ENCODE measurements at places on chromosomes 13 and 19. TPM values are rescaled to one million over a fixed set of nuclear protein-coding genes. Genes with fewer than 3 reads are reported as not detected.

ELAVL3 gene
- total RNA-seq = 1.2 TPM

AMH gene
- 2.6 TPM for total RNA-seq

- DNase-seq = peak; percentile 37
Measured at GRCh38 chr19:14148751-14149410, 12.5 kb upstream of the ASF1B start.

- no peak for DNase-seq
Measured at GRCh38 chr13:44272692-44273091, 100.9 kb upstream of the SERP2 start.

NMRK2 gene
- total RNA-seq = 57.3 TPM

- DNase-seq = no peak
Measured at GRCh38 chr19:38920602-38921419, 8.8 kb upstream of the CCER2 start.

FUT2 gene
- total RNA-seq = 5.6 TPM

GRCh38 chr13:73851104-73851503 is 283.1 kb downstream of the KLF12 start:
- DNase-seq = no peak

GNA15 gene
- not detected for total RNA-seq

DNA sequence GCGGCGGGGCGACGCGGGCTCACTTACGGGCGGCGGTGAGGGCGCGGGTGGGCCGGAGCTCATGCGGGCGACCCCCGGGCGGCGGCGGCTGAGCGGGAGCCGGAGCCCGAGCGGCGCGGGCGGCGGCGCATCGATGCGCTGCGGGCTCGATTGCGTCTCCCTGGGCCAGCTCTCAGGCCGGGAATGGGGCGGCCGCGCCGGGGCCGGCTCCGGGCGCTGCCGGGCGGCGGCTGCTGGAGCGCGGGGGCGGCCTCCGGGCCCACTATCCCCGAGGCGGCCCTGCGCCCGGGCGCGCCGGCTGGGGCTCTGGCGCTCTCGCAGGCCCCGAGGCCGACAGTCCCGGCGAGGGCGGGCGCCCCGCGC is 1.4 kb upstream of the TSHZ3 start:
- DNase-seq = peak; percentile 70

GRCh38 chr13:60753641-60754040 is 356.6 kb downstream of the TDRD3 start:
- no peak for DNase-seq

ZNF121 gene
- 252 TPM for total RNA-seq

GRCh38 chr13:112346899-112347229 is 29.3 kb upstream of the SPACA7 start:
- peak; percentile 51 for DNase-seq

- peak; percentile 14 for DNase-seq
Measured at GRCh38 chr19:36497001-36497400, 7.6 kb upstream of the ZNF566 start.

TPTE2 gene
- total RNA-seq = not detected

MCF2L gene
- 22.9 TPM for total RNA-seq

DNA sequence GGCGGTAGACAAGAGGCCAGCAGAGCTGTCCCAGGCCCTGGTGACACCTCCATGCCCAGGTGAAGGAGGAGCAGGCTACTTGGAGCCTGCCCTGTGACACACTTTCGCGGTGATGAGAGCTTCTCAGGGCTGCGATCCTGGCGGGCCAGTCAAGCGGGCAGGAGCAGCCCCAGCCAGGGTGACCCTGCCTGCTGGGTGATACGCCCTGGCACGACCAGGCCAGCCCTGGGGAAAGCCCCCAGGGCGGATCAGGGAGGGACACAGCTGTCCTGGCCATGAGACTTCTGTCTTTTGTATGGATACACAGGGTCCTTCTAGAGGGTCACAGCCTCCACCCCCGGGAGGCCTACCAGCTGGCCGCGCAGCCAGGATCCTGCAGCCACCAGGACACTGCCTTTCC is 13.1 kb downstream of the DNM2 start:
- DNase-seq = no peak

- DNase-seq = no peak
Measured at GRCh38 chr13:28475916-28476725, 18.8 kb downstream of the FLT1 start.

DNA sequence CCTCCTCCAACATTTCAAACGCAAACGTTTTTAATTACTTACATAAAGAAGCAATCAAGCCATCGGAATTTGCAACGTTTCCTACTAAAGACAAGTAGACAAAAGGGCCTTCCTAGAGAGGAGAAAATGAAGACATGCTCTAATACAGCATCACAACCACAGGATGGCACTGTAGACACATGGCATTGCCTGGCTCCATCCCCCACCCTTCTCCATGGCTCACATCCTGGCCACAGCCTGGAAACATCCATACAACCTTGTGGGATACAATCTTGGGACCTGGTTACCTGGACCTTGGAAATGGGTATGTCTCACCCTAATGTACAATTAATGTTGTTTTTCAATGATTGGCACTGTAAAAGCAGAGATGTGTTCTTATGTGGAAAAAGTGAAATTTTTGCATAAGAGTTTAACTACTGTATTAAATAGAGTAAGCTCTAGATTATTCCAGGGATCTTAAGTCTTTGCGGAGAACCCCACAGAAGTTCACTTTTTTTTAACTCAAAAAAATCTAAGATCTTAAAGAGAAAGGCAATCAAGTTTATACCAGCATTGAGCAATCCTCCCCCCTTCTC is 21.5 kb downstream of the EBPL start:
- DNase-seq = peak; percentile 80

HCST gene
- not detected for total RNA-seq

GRCh38 chr19:17794731-17795494 is at the start of gene B3GNT3:
Gene B3GNT3, plus strand, starts transcription at chr19:17795138. Its CDS starts 12,670 bp downstream, at chr19:17807808.
- peak; percentile 89 for DNase-seq

- no peak for DNase-seq
Measured at GRCh38 chr19:6103217-6103644, 7.1 kb downstream of the RFX2 start.

DNA sequence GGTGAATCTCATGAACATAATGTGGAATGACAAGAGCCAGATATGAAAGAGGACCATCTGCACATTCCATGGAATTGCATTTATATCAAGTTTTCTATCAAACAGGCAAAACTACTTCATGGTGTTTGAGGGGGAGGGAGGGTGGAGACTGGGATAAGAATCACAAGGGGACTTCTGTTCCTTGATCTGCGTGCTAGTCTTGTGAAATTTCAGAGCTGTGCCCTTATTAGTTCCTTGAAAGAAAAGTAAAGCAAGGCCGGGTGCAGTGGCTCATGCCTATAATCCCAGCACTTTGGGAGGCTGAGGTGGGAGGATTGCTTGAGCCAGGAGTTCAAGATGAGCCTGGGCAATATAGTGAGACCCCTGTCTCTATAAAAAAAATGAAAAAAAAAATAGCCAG is 30.2 kb upstream of the CEBPG start:
- DNase-seq = no peak

S1PR4 gene
- total RNA-seq = 0.24 TPM

DNA sequence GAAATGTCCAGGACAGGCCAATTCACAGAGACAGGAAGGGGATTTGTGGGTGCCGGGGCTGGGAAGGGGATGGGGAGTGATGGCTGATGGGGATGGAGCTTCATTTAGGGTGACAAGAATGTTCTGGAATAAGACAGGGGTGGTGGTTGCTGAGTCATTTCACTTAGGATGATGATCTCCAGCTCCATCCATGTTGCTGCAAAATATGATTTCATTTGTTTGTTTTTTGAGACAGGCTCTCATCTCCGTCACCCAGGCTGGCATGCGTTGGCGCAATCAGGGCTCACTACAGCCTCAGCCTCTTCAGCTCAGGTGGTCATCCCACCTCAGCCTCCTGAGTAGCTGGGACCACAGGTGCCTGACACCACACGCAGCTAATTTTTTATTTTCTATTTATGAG is 3.1 kb upstream of the JSRP1 start:
- DNase-seq = no peak

CYP4F2 gene
- not detected for total RNA-seq

- no peak for DNase-seq
Measured at GRCh38 chr13:95246292-95247082, 54.8 kb downstream of the ABCC4 start.

- DNase-seq = no peak
Measured at GRCh38 chr19:58335630-58336029, 8.8 kb downstream of the ZSCAN22 start.

GRCh38 chr19:38513762-38514167 is 80.3 kb downstream of the RYR1 start:
- DNase-seq = no peak

GRCh38 chr13:100789025-100789424 is 114.4 kb upstream of the TMTC4 start:
- DNase-seq = no peak

KLK3 gene
- not detected for total RNA-seq
